Activated CD8-positive, alpha-beta T cell treated with anti-CD3 and anti-CD28 coated beads for 36 hours (primary cell): ENCODE measurements at places on chromosomes 6 and 20. TPM values are rescaled to one million over a fixed set of nuclear protein-coding genes. Genes with fewer than 3 reads are reported as not detected.
A peak's percentile ranks its signal among the peaks of the same experiment; 100 is the strongest.

TINAG gene
- not detected for total RNA-seq

PBOV1 gene
- total RNA-seq = not detected

TRIM10 gene
- total RNA-seq = not detected

GRCh38 chr6:43128926-43129325, 42.1 kb upstream of the SRF start:
- H3K27ac ChIP-seq = no peak overlapping the region
- no peaks in the 10 kb centered on the region for H3K36me3 ChIP-seq
- DNase-seq = no peak
- no peaks in the 10 kb centered on the region for H3K4me1 ChIP-seq
- no peak overlapping the region for H3K4me3 ChIP-seq

- H3K36me3 ChIP-seq = no peaks in the 10 kb centered on the region
- no peak overlapping the region for H3K4me3 ChIP-seq
- H3K27ac ChIP-seq = no peak overlapping the region
Observed at GRCh38 chr6:16418151-16418550, 179.8 kb downstream of the GMPR start.

DNA sequence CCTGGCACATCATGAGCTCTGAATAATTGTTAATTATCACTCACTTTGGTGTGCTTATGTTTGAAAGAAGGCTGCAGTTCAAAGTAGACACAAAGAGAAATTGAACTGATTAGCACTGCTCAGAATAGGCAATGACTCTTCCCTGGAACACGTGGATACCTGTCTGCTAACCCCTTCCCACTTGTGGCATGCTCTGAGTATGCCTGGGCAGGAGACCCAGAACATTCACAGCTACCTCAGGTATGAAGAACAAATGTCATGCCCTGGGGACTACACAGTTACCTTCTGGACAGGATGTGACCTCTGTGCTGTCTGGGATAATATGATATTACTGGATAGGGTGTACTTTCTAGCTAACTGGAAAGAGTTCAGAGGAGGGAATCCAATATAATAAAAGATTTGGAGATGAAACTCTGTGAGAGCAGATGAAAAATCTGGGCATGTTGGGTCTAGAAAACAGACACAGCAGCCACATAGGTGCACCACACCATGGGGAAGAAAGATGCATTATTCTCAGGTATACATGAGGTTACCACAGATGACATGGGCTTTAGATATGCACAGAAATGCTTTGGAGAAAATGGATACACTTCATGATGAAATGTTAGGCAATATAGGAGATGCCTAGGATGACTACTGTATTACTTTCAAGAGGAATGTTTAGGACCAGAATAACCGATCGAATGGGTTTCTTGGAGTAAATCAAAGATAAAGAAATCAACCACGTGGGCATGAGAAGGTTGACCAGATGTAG, 324.2 kb upstream of the PREP start:
- no peak for DNase-seq
- no peaks in the 10 kb centered on the region for H3K36me3 ChIP-seq
- no peak overlapping the region for H3K4me3 ChIP-seq
- no peak overlapping the region for H3K27ac ChIP-seq

GRCh38 chr6:154139892-154140291, 100.9 kb downstream of the OPRM1 start:
- H3K27me3 ChIP-seq = peaks cover 3% of the 10 kb centered on the region
- no peak for DNase-seq
- no peaks in the 10 kb centered on the region for H3K36me3 ChIP-seq
- no peak overlapping the region for H3K4me3 ChIP-seq
- no peak overlapping the region for H3K27ac ChIP-seq
- H3K4me1 ChIP-seq = peaks cover 4% of the 10 kb centered on the region

GRCh38 chr20:13158369-13158768, 62.7 kb upstream of the ISM1 start:
- H3K27ac ChIP-seq = no peak overlapping the region
- H3K4me1 ChIP-seq = no peaks in the 10 kb centered on the region
- no peaks in the 10 kb centered on the region for H3K36me3 ChIP-seq
- no peak for DNase-seq

DNA sequence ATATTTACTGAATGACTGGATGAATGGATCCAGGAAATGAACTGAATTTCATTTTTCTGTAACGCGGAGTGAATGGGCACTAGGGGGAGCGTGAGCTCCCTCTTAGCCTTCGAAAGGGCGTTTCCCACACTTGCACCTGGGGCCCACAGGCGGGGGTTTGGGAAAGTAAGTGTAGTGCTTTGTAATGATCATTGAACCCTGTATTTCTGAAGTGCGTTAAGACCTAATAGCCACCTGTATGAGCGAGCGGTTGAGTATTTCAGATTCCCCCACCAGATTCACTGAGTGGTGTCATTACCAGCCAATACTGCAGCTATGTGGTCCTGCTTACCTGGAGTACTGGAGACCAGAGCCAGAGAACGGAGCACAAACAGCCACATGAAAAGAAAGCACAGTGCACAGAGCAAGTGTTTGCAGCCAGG, 10.5 kb downstream of the SYTL3 start:
- peak; percentile 58 for DNase-seq
- H3K4me3 ChIP-seq = no peak overlapping the region
- no peaks in the 10 kb centered on the region for H3K27me3 ChIP-seq
